ENCODE measurements at places on chromosomes 5 and 9.

DNA sequence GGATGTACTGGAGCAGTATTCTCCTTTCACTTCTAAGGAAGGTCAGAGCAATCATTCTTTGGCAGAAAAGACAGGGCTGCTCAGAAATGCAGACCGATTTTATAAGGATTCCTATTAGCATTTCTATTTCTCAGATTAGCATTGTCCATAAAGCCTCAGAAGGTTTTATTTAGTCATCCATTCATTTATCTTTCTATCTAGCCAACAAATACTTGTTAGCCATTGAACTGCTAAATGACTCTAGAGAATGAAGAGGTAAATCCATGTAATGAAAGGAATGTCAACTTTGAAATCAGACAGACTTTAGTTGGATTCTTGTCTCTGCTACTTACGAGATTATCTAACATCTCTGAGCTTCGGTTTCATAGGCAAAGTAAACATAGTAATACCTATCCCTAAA, 165.2 kb downstream of the SLC25A46 start:
- no peak for DNase-seq

DNA sequence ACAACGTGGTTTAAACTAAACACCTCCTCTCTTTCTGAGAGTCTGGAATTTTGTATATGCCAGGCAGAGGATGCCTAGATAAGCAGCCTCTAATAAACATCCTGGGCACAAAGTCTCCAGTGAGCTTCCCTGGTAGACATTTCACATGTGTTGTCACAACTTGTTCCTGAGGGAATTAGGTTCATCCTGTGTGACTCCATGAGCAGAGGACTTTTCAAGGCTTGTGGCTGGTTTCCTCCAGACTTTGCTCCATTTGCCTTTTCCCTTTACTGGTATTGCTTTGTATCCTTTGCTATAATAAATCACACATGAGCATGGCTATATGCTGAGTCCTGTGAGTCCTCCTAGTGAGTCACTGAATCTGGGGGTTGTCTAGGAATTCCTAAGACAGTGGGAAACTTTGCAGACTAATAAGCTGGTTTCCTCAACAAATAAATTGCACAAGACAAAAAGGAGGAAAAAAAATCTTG, 77.4 kb downstream of the NR2F1-AS1 start:
- no peak for DNase-seq

- no peak for DNase-seq
These were observed 281.1 kb upstream of the MAP3K1 start for GRCh38 chr5:56534102-56534829.

- no peak for DNase-seq
These were observed 27.1 kb upstream of the F2R start for GRCh38 chr5:76688836-76689235.

GRCh38 chr5:40687321-40687720, 7.6 kb downstream of the PTGER4 start:
- DNase-seq = peak; percentile 12

DNA sequence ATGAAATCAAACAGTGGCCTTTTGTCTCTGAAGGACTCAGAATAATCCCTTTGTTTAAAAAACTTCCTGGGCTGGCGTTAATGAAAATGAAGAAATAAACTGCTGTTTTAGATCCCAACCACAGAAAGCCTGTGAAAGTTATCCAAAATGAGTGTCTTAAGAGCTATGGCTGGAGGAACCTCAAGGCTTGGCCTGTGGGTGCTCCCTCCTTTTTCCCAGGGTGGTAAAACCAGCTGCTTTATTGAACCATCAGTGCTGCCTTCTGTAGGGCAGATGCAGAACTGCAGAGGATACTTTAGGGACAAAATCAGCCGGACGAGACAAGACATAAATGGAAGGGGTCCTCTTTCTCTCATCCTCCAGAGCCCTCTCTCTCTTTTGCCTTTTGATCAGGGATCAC, 100.9 kb downstream of the SMARCA2 start:
- DNase-seq = peak; percentile 3

DNA sequence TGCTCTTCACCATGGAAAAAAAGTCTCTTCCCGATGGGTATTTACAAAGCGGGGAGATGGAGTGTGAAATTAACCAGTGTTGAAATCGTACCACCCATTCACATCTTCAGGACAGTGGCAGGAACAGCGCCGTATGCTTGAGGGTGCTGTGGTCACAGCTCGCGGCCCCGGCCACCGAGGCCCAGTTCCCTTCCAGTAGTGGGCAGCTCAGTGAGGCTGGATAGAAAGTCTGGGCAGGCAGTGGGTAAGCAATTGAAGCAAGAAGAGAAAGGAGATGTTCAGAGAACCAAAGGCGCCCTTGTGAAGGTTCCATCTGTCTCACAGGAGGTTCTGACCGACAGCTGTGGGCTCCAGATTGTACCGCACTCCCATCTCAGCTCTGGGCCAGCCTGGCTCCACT, 59.1 kb downstream of the SECISBP2 start:
- no peak for DNase-seq

DNA sequence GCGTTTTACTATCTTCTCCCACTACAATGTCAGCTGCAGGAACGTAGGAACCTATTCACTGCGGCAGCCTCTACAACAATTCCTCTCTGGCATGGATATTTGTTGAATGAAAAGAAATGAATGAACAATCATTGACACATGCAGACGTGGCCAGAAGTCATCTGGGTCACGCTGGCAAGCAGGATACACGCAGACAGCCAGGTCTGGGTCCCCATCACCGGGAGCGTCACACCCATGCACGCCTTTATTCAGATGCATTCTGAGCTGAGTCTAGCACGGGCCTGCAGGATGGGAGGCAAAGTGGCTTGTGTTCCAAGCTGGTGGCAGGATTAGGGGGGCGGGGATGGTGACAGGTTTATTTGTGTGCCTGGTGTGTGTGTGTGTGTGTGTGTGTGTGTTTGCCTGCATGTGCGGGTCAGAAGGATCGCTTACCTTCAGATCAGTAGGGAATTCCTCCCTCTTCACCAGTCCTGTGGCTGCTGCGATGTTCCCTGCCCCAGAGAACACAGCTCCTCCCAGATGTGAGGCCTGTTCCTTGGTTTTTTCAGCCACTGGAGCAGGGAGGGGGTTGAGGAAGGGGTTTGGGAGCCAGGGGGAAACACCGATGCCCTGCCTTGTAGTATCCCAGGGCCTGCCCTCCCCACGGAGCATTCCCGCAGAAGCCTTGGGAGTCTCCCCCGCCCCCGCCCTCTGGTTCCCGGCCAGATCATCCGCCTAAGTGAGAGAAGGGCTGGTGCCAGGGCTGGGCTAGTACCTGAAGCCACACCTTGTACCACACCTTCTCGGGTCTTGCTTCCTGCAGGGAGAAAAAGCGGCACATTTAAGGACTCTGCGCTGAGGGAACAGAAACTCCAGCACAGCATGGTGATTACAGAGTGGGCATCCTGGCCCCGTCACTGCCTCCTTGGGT, 4.1 kb downstream of the SNCB start:
- DNase-seq = no peak

Measured in HuH-7.5 (cell line).